ENCODE measurements at places on chromosomes 2 and 18.

DNA sequence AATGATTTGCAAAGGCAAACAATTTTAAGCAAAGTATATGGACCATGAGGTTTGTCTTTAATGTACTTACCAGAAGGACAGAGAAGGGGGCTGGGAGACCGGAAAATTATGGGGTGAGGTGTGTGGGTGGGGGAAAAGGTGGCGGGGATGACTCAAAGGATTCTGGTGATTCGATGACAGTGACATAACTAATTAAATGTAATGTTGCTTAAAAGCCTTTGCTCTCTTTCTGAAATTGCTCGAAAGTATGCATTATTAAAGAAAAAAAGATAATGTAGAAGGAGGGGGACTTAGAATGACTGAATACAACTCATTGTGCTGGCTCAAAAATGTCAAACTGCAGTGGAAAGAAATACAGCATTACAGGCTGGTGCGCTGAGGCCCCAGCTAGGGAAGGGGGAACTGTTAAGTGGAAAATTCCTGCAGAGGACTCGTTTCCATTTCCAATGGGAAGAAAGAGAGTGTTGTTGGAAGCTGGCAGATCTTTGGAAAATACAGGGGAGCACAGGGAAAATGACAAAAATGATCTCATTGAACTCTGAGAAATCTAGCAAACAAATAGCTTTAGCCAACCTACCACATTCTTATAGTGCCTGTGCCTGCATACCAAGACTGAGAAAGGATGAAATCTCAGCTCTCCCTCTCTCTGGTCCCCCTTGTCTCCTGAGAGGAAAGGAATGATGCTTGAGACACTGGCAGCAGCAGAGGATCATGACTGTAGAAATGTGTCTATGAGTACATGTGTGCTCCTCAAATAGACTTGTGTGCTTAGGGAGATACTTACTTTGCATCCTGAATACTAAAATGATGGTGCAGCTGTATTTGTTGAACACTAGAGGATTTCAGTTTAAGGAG lies 632.4 kb downstream of the NYAP2 start:
- peak; percentile 20 for DNase-seq

DNA sequence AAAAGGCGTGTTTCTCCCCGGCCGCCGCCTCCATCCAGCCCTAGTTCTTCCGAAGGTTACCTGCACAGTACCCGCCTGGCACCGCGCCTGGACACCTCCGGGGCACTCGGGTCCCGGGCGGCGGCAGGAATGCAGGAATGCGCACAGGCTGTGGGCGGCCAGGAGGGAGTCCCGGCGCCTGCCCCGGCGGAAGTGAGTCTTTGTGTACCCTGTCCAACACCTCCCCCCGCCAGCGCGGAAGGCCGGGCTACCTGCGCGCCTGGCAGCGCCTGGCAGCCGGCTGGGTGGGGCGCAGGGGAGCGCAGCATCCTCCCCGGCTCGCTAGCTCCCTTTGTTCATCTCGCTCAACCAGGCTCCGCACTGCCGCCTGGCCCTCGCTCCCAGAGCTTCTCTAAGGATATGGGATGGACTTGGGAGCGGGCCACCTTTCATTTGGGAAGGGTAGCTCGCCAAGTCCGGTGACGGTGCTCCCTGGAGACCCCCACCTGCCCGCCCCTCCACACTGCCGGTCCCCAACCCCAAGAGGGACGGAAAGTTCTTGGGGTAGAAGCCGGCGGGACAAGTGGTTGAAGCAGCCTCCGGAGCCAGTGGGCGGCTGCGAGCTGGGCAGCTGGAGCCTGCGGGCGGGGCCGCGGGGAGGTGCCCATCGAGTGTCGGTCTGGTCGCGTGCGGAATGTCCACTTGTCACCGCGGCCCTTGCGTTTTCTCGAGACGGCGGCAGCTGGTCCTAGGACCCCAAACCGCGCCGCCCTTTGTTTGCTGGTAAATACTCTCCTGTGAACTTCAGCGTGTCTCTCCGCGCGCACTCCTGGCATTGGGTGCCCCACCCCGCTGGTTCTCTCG lies 1.2 kb upstream of the ST6GAL2 start:
- DNase-seq: no peak

DNA sequence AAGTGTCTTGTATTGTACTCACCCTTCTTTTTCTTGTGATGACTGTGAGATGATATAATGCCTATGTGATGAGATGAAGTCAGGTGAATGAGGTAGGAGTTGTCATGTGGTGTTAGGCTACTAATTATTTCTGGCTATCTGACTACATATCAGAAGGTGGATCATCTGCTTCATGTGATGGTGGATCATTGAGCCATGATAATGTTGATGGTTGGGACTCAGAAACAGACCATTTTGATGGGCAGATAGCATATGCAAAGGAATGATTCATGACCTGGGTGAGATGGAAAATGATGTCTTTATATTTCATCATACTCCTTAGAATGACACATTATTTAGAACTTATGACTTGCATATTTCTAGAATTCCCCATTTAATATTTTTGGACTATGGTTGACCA lies 19.5 kb downstream of the ANKRD30B start:
- DNase-seq: no peak

- DNase-seq: no peak
Measured at GRCh38 chr2:22518641-22519040, 866.3 kb upstream of the KLHL29 start.

GRCh38 chr2:215712871-215713790 lies 277.3 kb upstream of the FN1 start:
- DNase-seq: no peak

- peak; percentile 25 for DNase-seq
Measured at GRCh38 chr2:160301420-160301819, 101.3 kb upstream of the ITGB6 start.

DNA sequence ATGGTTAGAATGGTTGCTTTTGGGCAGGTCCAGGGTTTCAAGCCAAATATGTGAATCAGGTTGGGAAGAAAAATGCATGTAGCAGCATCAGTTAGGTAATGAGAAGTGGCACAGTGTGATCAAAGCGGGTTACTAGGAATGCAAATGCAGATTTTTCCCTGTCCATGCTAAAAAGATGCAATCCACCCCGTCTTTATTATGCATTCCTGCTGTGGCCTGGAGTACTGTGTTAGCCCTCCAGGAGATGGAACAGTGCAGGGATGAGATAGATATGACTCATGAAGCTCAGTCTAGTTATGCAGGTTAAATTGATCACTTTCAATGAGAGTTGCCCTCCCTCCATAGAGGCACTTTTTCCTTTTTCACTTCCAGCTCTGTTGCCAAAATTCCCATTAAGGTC lies 283.8 kb downstream of the CTNNA2 start:
- DNase-seq: no peak

DNA sequence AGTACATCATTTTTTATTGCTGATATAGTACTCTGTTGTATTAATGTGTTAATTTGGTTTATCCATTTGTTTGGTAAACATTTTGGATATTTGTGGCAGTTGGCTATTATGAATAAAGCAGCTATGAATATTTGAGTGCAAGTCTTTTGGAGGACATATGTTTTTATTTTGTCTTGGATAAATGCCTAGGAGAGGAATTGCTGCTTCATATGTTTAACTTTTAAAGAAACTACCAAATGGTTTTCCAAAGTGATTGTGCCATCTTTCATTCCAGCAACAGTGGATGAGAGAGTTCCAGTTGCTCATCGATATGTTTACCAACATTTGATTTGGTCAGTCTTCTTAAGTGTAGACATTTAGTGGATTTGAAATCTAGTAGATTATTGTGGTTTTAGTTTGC lies 51.8 kb downstream of the MERTK start:
- no peak for DNase-seq

- no peak for DNase-seq
Measured at GRCh38 chr2:15432642-15433256, 128.4 kb downstream of the NBAS start.

GRCh38 chr2:36380624-36381481 lies 25.3 kb downstream of the CRIM1 start:
- DNase-seq: no peak

DNA sequence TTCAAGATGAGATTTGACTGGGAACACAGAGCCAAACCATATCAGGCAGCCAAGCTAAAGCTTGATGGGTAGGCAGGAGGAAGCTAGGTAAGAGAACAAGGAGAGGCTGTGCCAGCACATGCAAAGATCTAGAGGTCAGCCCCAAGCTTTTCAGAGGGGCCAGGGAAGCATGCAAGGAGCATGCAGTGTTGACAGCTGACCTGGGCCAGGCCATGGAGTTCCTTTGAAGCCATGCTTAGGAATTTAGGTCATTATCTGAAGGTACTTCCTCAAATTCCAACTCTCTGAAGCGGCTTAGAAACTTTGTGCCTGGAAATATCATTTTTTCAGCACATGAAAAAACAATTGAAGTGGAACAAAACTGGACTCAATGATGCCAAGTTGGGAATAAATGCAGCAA lies 130.8 kb downstream of the SPAG16 start:
- DNase-seq: no peak

GRCh38 chr2:142901780-142902179 lies 24.3 kb downstream of the KYNU start:
- no peak for DNase-seq

GRCh38 chr2:106270471-106270891 lies 76.4 kb upstream of the UXS1 start:
- DNase-seq: no peak

GRCh38 chr18:24974431-24974830 lies 377.5 kb downstream of the ZNF521 start:
- no peak for DNase-seq

- no peak for DNase-seq
Measured at GRCh38 chr18:23178661-23179081, 43.4 kb downstream of the CABLES1 start.

DNA sequence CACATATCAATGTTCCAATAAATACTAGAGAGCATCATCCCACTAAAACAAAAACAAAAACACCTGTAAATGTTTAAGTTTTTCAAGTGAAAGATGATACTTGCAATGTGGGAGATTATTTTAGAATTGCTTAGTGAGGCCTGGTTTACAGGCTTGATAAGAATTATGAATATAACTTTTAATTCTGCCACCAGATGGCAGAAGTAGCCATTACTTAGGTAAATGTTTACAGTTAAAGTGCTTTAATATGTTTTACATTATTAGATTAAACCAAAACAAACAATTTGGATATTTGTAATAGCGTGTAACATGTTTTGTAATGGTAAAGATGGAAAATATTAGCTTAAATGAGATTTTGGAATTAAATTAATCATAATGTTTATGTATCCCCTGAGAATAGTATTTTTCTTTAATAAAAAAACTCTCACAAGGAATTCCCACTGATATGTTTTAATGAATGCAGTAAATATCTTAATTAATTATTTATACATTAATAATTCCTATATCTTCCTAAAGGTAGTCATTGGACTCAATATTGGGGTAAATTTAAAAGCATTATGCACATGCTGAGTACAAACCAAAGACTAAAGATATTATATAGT lies 522.0 kb downstream of the SPAG16 start:
- DNase-seq: no peak

DNA sequence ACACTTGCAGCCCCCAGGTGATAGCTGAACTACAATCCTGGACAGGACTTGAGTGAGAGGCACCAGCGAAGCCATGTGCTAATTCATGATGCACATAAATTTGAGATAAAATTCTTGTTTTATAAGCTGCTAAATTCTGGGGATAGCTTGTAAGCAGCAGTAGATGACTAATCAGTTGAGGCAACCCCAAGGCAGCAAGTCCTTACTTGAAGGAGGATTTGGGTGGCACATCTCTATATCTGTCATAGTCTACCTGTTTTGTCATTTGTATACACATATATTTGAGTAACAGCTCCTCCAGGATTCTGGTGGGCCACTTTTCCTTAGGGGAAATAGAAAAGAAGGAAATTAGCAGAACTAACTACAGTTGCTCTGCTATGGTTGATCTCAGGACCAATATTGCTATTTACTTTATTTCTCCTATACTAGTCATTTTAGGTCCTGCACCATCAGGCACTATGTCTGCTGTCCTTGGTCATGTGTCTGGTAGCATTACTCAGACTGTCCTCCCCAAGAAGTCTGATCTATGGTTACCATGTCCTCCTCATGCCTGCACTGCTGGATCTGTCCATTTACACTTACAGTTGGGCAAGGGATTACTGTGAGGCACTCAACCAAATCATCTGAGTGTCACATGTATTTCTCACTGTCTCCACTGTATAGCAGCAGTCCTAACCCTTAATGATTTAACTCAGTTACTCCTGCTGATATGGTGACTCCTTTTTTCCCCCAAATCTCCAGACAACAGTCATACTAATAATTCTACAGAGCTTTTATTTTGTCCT lies 436.0 kb upstream of the CWC22 start:
- no peak for DNase-seq

GRCh38 chr18:34576622-34577021 lies 133.5 kb upstream of the DTNA start:
- no peak for DNase-seq

GRCh38 chr2:158723181-158723838 lies 71.8 kb upstream of the DAPL1 start:
- no peak for DNase-seq

GRCh38 chr2:48414980-48415835 lies 114.7 kb upstream of the STON1 start:
- DNase-seq: no peak

- no peak for DNase-seq
Measured at GRCh38 chr2:68110102-68110501, 47.3 kb upstream of the C1D start.

GRCh38 chr2:109660046-109660860 lies 46.1 kb downstream of the SOWAHC start:
- DNase-seq: no peak

GRCh38 chr2:40371525-40372282 lies 80.2 kb downstream of the SLC8A1 start:
- DNase-seq: no peak

DNA sequence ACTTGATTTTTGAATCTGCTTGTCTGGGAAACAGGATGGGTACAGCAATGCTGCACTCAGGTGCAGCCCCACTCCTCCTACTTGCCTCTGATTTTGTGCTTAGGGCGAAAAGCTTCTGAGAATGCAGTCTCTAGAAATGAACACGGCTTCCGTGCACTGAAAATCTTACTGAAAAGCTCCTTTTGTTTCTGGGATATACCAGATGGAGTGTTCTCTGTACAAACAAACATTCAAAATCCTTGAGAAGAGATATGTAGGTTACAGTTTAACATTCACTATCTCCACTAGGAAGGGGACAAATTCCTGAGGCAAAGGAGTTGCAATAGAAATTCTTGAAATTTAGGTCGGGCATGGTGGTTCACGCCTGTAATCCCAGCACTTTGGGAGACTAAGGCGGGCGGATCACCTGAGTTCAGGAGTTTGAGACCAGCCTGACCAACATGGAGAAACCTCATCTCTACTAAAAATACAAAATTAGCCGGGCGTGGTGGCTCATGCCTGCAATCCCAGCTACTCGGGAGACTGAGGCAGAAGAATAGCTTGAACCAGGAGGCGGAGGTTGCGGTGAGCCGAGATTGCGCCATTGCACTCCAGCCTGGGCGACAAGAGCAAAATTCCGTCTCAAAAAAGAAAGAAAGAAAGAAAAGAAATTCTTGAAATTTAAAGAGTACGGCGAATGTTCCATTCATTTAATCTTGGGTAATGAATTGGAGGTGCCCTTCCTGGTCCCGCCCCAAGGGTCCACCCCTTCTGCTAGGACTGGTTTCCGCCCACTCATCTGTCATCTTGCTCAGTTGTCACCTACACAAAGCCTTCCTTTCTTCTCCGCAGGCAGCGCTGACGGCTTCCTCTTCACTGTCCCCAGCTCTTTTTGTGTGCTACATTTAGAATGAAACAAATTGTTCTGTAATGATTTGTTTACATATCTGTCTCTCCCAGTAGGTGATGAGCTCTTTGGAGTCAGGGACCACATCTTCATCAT lies 92.4 kb downstream of the SOCS6 start:
- no peak for DNase-seq
